ENCODE measurements at places on chromosomes 7 and 10.

GRCh38 chr10:16606421-16606820 is 84.7 kb upstream of the C1QL3 start:
- no peak for DNase-seq

GRCh38 chr10:44955413-44956070 is 4.1 kb upstream of the RASSF4 start:
- no peak for DNase-seq

GRCh38 chr10:31099664-31100063 is 68.0 kb upstream of the ZNF438 start:
- DNase-seq = peak; percentile 94

- peak; percentile 87 for DNase-seq
These were observed 7.2 kb upstream of the PGAM2 start for GRCh38 chr7:44072364-44073231.

GRCh38 chr10:122856902-122857301 is 11.2 kb upstream of the CUZD1 start:
- no peak for DNase-seq

- DNase-seq = no peak
These were observed 15.2 kb upstream of the KAZALD1 start for GRCh38 chr10:101046332-101047238.

DNA sequence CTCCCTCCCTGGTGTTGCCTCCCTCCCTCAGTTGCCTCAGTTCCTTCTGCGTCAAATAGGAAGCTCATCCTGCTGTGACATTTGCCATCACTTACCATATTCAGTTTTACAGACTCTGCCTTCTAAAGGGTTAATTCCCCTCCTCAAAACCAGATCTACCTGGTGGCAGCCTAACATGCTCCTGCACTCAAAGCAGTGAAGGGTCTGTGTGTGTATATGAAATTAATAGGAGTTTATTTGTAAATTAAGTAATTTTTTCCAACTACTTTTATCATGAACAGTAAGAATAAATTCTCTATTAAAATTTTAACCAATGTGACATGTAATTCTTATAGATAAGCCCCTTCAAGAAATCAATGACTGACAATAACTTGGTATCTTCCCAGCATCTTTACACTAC is 158.6 kb upstream of the INSYN2A start:
- DNase-seq = no peak

DNA sequence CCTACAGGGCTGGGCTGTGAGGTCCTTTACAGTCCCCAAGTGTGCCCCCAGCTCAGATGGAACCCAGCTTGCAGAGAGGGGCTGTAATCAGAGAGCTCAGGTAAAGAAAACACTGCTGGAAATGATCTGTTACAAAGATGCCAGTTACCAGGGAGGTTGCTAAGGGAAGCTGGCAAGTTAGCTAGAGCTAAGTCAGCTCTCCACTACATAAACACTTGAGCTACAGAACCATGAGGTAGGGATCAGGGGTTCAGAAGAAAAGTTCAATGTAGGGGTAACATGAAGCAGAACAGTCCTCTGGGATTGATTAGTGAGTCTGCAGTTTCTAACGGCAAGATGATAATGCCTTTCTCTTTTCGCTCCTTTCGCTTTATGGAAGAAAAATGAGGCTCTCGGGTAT is 53.1 kb upstream of the TM9SF3 start:
- DNase-seq = no peak

GRCh38 chr7:44175730-44176129 is 13.5 kb downstream of the GCK start:
- no peak for DNase-seq

DNA sequence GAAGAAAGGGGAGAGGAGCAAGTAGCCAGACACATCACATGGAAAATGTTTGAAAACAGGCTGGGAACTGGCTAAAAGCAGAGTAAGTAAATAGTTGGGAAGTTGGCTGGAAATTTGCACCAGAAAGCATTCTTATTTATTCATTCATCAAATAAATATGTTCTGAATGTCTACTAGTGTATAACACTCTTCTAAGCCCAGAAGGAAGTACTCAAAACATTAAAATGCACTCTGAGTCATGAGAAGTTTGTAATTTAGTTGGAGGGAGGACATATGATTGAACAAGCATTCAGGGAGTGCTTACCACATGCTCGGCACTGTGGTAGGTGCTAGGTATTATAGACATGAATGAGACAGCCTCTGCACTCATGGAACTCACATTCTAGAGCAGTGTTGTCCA is 37.0 kb upstream of the CNNM1 start:
- DNase-seq = peak; percentile 80

DNA sequence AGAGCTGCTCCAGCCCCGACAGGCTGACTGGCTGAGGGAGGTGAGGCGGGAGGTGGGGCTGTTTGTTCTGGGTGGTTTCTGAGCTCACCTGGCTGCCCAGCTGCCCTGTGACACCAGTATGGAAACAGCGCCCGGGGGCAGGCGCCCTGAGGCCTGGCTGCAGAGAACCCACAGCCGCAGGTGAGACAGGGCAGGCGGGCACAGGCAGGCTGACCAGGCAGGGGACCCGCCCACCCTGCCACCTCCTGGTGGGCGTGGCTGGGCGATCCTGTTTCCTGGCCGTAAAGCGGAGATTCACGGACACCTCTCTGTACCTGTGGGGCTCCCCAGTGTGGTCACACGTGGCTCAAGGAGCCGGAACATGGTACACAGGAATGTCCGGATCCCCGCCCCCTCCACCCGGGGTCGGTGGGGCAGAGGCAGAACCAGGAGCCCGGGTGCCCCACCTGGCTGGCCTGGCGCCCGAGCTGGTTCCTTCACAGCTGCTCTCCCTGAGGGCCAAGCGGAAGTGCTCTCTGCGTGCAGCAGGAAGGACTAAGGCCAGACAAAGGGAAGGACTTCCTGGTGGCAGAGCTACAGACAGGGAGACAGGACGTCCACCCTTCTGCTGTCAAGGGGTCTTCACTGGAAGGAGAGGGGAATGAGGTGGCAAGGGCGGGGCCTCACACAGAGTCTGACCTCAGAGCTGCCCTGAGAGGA is 3.9 kb downstream of the MICALL2 start:
- peak; percentile 53 for DNase-seq

- DNase-seq = peak; percentile 90
These were observed 55.2 kb upstream of the KCNMA1 start for GRCh38 chr10:77692782-77693181.

- DNase-seq = peak; percentile 82
These were observed 96.5 kb upstream of the MACROH2A2 start for GRCh38 chr10:69955897-69956740.

DNA sequence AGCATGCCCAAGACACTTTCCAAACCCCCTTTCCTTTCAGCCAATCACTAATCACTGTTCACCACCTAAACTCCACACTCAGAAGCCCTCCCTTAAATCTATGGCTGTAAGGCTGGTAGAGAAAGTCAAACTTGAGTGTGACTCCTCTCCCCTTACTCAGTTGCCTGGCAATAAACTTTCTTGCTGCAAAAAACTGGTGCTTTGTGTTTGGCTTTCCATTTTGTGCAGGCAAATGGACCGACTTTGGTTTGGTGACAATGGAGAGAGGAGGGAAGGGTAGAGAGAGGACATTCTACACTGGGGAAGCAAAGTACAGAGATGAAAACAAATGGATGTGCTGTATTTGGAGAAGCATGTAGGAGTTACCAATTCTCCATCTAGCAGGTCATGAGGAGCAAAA is 84.9 kb downstream of the SLC25A13 start:
- DNase-seq = no peak

GRCh38 chr10:70558871-70559810 is 43.4 kb downstream of the PRF1 start:
- no peak for DNase-seq

- peak; percentile 19 for DNase-seq
These were observed 95.7 kb downstream of the CTTNBP2 start for GRCh38 chr7:117777335-117778142.

DNA sequence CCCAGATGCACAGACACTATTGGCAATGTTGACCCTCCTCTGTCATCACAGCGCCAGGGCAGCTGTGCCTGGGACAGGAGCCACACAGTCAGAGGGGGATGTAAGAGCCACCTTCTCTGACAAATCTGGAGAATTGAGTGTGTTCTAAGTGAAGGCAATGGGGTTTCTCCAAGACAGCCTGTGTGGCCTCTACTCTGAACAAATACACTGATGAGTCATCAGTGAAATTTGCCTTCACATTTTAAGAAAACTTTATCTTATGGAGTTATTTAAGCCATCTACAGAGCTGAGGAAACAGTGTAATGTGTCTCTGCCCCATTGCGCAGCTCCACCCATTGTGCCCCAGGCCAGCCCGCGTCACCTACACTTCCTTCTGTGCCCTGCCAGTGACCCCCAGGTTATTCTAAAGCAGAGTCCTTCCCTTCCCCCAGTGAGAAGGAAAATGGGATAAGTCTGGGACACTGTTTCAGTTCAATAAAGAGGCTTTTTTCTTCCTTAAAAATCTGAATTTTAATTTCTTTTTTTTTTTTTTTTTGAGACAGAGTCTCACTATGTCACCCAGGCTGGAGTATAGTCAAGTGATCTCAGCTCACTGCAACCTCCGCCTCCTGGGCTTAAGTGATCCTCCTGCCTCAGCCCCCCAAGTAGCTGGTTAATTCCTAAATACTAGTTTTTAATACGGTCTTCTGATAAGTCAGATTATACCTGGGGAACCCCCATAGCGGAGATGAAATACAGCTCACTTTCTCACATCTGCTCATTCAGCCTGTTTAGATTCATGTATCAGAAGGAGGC is 21.8 kb downstream of the AKR1E2 start:
- DNase-seq = no peak

- DNase-seq = no peak
These were observed 26.5 kb downstream of the NUP42 start for GRCh38 chr7:23208316-23208715.

- no peak for DNase-seq
These were observed 53.2 kb downstream of the GAD2 start for GRCh38 chr10:26269754-26270153.

- no peak for DNase-seq
These were observed 655.2 kb upstream of the NRG3 start for GRCh38 chr10:81219758-81220157.

DNA sequence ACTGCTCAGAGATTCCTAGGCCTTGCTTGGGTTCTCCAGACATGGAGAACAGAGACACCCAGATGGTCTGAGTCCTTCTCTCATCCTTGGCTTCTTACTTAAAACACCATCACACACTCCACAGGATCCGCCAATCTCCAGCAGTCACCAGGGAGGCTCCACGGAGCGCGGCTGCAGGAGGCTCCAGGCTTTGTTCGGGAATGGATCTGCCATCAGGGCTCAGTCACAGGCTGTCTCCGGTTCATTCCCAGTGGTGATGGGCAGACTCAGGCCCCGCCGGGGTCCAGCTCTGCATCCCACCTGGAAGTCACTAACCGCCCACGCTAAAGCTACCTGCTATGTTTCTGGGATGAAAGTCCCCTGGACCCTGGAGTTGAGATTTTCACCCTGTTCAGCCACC is 312.9 kb downstream of the TCERG1L start:
- no peak for DNase-seq

DNA sequence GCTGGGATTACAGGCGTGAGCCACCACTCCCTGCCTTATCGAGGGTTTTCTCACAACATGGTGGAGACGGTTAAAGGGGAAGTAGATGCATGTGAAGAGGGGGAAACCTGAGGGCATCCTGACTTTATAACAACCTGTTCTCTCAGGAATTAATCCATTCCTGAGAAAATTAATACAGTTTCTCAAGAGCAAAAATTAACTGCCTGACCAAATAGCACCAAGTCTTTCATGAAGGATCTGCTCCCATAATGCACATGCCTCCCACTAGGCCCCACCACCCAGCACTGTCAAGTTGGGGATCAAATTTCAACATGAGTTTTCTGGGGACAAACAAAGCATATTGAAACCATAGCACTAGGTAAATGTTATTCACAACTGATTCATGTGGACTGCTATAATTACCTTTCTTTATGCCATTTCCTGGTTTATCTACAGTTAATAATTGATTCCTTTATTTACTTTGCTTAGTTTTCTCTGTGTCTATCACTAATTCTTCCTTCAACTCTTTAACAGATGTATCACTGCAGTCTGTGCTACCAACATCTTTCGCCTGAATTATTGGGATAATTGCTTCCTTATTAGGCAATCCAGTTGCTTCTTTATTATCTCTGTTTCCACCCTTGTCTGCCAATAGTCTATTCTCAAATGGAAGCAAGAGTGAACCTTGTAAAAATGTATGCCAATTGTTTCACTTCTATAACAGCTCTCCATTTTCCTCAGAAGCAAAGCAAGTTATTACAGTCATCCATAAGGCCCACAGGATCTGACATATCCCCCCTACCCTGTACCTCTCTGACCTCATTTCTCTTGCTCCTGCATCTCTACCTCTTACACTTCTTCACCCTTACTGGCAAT is 12.9 kb upstream of the MICU1 start:
- no peak for DNase-seq

DNA sequence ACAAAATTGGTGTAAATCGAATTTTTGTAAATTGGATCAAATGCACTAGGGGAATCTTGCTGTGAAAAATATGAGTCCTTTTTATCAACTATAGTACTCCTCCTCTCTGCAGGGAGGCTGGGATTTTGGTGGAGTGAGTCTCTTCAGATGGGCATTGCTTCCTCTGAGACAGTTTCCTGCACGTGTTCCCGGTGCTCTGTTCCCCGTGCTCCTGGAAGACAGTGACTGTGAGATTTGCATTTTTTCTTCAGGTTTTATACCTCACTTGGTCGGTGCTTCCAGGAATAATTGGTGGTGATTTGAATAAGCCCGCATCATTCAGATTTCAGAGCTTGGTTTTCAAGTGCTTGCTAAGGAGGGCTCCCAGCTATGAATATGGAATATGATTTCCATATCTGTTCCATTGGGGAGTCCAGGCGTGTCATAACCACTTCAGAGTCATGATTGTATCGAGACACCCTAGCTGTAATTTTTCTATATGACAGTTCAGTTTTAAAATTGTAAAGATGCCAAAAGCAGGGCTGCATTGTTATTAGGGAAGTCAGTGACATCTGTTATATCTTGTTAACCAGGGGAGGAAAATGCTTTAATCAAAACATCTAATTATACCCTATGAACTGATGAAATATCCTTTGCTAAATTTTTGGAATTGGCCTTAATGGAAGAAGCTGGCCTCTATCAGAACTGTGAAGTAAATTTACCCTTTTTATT is 12.3 kb downstream of the AUTS2 start:
- no peak for DNase-seq

DNA sequence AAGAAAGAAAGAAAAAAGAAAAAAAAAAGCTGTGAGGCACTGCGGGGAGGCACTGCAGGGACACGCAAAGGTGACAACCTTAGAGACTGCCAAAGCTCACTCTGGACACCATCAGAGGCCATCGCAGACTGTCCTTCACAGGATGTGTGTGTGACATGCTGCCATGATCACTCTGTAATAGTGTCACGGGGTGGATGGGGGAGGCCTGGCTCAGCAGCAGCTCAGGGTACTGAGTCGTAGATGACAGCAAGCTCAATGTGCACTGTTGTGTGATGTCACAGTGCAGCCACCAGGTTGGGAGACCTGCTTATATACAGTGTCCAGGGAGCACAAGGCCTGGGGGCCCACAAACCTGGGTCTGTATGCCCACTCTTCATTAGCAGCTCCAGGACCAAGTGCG is 83.3 kb downstream of the SLIT1 start:
- DNase-seq = no peak

- DNase-seq = no peak
These were observed 253.4 kb downstream of the ZMYND11 start for GRCh38 chr10:388661-389045.

Measured in foreskin keratinocyte (primary cell).